ENCODE measurements at places on chromosomes 12 and 14.

- no peak for DNase-seq
Observed at GRCh38 chr14:53016919-53017318, 66.1 kb upstream of the FERMT2 start.

DNA sequence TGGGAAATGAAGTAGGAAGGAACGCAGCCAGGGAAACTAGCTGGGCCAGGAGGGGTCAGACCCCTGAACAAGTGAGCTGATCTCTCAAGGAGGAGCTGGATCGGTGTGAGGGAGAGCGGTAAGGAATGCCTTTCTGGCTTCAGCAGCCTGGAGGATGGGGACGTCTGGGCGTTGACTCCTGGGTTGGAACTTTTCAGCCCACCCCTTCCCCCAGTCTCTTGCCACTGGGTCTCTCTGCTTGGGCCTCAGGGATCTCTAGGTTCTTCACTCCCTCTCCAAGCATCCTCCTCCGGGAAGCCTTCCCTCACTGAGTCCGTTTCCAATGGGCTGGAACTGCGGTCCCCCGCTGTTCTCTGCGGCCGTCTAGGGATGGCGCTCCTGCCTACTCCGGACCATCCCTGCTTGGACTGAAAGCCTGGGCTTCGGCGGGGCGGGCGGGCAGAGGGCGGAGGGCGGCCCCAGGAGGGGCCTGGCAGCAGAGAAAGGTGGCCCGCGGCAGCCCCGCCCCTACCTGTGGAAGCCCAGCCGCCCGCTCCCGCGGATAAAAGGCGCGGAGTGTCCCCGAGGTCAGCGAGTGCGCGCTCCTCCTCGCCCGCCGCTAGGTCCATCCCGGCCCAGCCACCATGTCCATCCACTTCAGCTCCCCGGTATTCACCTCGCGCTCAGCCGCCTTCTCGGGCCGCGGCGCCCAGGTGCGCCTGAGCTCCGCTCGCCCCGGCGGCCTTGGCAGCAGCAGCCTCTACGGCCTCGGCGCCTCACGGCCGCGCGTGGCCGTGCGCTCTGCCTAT, at the start of gene KRT7:
TSS of gene KRT7 (plus strand) at position 570 of the 788 bp plus-strand sequence. CDS start at position 624, 54 bp downstream.
- DNase-seq = no peak

DNA sequence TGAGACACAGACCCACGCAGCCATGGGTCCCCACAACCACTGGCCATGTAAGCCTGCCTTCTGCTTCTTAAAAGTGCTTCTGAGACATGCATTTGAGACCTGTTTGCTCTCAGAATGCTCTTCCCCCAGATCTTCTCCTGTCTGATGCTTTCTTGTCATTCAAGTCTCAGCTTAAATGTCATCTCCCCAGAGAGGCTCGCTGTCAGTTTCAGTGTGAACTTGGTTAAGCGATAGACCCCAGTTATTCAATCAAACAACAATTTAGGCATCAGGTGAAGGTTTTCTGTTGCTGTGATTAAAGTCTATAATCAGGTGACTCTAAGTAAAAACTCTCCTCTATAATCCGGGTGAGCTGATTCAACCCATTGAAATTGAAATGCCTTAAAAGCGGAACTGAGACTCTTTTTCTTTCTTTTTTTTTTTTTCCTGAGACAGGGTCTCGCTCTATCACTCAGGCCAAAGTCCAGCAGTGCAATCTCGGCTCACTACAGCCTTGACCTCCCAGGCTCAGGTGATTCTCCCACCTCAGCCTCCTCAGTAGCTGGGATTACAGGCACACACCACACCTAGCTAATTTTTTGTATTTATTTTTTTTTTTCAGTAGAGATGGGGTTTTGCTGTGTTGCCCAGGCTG, 123.4 kb downstream of the KSR2 start:
- DNase-seq = no peak

- no peak for DNase-seq
Observed at GRCh38 chr12:60265741-60266140, 669.9 kb downstream of the SLC16A7 start.

DNA sequence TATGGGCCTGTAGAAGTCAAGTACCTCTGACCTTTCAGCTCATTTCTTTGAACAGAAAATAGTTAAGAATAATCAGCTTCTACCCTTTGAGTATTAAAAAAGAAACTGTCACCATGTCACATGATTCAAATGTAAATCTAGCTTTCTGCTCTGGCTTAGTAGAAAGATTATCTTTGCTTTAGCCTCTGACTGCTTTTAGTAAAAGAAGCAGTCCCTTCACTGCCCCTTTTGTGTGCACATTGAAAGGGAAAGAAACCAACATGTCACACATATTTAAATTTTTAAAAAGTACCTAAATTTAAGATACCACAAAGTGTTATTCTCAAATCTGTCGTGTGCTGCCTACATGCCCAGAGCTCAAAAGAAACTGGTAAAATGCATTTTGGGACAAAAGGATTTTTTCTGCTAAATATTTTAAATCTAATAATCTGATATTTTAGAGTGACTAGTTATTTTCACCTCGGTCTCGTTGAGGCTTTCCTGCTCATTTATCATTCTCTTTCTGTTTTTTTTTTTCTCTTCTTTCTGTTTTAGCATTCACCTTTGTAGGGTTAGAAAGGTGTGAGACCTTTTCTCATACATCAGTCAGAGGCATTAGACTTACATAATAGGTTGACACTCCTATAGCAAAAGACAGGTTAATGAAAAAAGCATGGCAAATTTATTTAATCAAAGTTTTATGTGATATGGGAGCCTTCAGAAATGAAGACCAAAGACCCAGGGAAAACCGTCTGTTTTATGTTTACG, 41.3 kb downstream of the SLC16A7 start:
- DNase-seq = no peak

GRCh38 chr14:50320283-50320682, 8.2 kb downstream of the DMAC2L start:
- no peak for DNase-seq

DNA sequence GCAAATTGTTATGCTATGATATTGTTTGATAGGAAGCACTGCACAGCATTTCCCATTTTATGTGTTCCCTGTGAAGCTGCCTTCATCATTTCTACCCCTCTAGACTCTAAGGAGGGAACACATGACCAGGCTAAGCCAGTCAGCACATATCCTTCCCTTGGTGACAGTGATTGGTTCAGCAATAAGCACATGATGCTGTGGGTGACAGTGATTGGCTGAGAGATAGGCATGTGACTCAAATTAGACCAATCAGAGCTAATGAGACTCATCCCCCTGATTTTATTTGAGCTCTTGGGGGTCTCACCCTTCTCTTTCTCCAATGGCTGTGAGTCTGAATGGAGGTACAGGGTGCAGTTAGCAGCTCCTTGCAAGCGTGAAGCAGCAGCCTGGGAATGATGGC, 195.2 kb downstream of the NUAK1 start:
- DNase-seq = no peak

DNA sequence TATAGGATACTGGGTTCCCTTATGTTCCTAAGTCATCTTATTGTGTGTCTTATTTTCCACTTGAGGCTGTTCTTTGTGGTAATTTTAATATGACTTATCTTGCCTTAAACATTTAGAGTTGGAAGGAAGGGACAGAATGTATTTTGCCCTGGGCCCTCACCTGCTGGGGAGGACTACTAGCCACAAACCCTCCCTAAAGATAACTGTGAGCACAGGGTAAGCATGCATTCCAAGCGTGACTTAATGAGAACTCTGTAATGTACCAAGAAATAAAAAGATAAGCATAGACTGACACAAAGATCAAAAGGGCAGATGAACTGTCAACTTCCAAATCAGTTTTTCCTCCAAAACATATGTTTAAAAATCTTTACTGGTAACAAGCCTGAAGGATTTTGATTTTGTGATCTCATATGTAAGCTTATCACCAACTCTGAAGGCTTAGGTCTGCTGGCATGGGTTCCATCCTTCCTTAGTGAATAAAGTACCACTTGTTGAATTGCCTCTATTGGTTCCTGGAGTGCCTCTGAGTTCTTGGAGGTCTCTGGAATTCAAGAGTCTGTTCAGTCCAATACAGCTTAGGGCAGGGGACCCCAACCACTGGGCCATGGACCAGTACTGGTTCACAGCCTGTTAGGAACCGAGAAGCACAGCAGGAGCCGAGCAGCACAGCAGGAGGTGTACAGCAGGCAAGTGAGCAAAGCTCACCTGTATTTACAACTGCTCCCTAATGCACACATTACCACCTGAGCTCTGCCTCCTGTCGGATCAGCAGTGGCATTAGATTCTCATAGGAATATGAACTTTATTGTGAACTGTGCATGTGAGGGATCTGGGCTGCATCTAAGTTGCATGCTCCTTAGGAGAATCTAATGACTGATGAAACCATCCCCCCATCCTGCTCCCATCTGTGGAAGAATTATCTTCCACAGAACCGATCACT, 29.8 kb upstream of the NFYB start:
- no peak for DNase-seq

DNA sequence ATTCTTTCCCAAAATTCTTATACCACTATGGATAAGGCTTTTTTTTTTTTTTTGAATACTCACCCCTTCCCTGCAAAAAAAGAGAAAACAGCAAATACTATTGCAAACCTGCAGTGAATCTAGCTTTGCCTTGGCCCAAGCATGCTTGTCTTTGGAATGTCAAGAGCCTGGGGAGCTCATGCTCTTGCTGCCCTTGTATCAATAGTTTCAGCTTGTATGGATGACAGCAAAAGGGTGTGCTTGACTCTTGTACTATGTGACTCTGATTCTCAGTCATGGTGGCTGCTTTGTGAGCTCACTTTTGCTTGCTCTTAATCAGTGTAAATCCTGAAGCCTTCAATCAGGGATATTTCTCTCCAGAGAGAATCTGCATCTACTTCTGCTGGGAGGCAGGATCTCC, 149.2 kb downstream of the EMP1 start:
- no peak for DNase-seq

- no peak for DNase-seq
Observed at GRCh38 chr14:90815572-90815821, 733 bp downstream of the TTC7B start.

GRCh38 chr12:82090165-82090564, 268.0 kb downstream of the CCDC59 start:
- DNase-seq = no peak

DNA sequence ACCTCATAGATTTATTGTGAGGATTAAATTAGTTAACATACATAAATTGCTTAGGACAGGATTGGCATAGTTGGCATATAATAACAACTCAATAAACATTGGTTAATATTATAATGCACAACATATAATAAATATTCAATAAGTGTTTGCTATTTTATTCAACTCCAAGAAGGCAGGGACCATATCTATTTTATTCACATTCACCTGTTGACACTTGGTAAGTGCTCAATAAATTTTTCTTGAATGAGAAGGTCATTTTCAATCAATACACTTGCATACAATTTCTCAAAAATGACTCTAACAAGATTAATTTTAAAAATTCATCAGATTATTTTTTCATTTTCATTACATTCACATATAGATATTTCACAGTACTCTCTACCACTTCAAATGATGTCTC, 12.4 kb upstream of the NUP107 start:
- DNase-seq = no peak

DNA sequence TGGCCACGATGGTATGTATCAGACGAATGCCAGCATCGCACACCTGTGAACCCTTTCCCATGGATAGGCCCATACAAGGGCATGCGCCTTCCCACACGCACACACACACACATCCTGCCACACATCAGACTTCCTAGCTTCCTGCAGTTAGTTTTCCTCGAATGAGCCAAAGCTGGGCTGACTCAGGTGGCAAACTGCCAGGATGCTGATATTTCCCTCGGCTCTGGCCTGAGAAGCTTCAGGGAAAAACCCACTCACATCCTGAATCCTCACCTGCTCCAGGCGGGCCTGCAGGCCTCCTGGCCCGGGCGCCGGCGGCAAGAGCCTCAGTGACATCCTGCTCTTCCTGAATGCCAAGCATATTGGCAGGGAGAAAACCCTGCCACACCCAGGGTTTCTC, 22.4 kb downstream of the CALM1 start:
- DNase-seq = no peak

GRCh38 chr14:92756446-92756845, 8.0 kb upstream of the LGMN start:
- no peak for DNase-seq

- DNase-seq = no peak
Observed at GRCh38 chr14:93030761-93031160, 85.0 kb downstream of the ITPK1 start.

DNA sequence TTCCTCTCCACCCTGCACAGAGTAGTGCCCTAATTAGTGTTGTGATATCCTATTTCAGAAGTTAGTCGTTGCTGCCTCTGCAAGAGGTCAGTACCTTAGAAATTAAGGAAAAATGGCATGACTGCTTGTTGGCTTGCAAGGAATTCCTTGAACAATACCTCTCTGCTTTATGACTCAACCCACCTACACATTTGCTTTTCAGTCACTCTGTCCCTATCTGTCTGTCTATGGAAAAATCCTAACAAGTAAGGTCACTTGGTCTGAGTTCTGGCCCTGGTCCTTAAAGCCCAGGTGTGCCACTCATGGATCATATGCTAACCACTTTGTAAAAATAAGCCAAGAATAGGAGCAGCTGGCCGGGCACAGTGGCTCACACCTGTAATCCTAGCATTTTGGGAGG, 116.4 kb upstream of the ATF1 start:
- no peak for DNase-seq

GRCh38 chr12:9991876-9992275, 7.0 kb downstream of the CLEC1B start:
- DNase-seq = no peak

GRCh38 chr12:84757978-84758377, 154.6 kb downstream of the SLC6A15 start:
- no peak for DNase-seq

GRCh38 chr14:53545217-53545616, 392.1 kb upstream of the DDHD1 start:
- no peak for DNase-seq

Data from stimulated activated CD4-positive, alpha-beta T cell treated with anti-CD3 and anti-CD28 coated beads, Interleukin-15, amount 100 ng/mL, for 1 hour (primary cell).